ENCODE measurements at places on chromosomes 6 and 20.

GRCh38 chr6:84304881-84305280 lies 77.4 kb upstream of the CEP162 start:
- peak; percentile 35 for DNase-seq

DNA sequence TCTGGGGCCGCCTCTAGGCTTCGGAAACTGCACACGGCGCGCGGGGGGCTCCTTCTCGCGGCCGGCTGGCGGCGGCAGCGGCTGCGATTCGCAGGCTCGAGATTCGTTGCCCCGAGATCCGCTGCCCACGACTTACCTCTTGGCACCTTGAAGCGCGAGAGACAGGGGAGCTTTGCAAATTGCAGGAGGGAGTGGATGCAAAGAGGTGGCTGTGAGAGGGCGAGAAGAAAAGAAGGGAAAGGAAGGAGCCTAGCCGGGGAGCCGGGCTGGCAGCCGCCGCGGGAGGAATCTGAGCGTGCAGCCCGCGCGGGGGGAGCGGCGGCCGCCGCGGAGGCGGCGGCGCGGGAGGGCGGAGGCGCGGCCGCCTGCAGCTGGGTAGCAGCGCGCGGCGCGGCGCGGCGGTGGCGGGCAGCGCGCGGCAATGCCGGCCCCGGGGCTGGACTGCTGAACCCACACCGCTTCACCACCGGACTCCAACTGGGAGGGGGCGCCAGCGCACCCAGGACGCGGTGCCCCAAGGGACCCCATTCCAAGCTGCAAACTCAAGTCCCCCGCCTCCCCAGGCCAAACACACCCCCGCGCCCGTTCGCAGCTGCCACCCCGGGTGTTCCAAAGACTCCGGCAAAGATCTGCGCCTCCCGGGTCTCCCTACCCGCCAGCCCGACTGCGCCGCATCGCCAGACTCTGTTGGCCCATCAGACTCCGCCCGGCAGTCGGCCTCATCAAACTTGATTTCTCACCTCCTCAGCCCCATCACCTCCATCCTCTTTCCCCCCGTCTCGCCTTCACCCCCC lies 44.2 kb upstream of the SUPT3H start:
- DNase-seq, result peak; percentile 76

GRCh38 chr20:20823476-20823881 lies 111.0 kb upstream of the RALGAPA2 start:
- DNase-seq, result no peak

DNA sequence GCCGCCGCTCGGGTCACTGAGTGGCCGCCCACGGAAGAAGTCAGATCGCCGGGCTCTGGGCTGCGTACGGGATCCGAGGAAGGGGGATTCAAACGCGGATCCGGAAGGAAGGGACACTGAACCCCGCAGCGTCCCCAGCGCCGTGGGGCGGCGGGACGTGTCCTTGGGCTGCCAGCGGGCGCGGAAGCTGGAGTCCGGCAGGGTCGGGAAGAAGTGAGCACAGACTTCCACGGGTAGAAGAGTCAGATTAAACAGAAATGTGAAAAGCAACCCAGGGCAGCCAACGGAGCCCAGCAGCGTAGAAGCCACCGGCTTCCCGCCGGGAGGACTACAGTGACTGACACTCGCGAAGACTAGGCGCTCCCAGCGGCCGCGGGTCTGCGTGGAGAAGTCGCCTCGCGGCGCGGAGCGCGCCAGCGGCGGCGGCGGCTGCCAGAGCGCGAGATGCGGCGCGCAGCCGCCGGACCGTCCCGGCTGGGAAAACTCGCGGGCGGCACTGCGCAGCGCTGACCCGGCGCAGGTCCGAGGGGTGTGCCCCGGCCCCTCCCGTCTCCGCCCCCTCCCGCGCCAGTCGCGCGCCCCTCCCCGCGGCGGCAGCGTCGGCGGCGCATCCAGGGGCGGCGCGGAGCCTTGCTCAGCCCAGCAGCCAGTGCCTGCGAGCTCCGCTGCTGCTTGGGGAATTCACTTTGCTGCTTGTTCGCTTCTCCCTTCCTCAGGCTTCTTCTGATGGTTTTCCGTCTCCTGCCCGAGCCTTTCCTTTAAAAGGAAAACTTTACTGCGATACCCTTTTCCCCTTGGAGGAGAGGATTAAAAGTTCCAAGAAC lies at the start of gene SAMD5:
Gene SAMD5 (plus strand): TSS at position 649 of the 824 bp plus-strand sequence. CDS start 239 bp downstream, outside the sequence.
- DNase-seq, result peak; percentile 53

DNA sequence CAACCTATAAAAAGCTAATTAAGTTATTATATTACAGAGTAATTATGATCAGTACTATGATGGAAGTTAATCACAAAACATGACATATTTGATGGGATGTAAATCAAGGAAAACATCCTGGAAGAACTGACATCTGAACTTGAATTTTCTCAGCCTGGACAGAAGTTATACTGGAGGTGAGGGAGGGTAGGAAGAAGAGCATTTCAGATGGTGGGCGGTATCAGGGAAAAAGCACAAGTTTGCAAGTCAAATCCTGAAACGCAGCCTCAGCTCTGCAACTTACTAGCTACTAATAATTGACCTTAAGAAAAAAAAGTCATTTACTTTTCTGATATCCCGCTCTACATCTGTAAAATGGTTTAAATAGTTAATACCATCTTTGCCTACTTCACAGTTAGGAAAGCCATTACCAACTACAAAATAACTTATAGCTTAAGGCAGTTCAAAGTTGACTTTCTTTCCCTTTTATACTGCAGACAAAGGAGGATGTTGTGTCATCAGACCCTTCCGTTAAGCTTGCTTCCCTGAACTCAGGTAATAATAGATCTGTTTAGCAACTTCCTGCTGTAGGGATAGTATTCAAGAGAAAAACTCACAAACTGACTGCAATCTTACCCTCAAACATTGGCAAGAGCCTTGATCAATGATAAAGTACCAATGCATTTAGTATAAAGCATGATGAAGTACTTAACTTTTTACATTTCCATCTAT lies 21.0 kb downstream of the NOL7 start:
- no peak for DNase-seq

- no peak for DNase-seq
Observed at GRCh38 chr6:127456465-127456864, 2.7 kb downstream of the KIAA0408 start.

Data from SK-N-SH (cell line).